Cardiac septum (tissue), 1 donor: ENCODE measurements at places on chromosomes 16 and 17. TPM values are rescaled to one million over a fixed set of nuclear protein-coding genes. Genes with fewer than 3 reads are reported as not detected.

DNA sequence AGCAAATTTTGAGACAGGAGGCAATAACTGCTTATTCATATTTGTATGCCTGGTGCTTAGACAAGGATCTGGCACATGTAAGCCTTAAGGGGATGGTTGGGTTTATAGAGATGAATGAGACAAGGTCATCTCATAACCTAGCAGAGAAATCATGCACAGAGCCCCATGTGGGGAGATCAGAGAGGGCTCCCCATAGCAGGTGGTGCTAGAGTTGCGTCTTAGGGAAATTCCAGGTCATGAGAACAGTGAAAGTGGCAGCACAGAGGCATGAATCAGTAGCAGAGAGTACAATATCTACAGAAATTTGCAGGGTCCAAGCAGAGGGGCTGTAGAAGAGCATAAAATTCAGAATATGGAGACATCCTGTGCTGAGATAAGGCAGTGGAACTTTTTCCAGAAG is 57.3 kb downstream of the SLC6A2 start:
- no peak for DNase-seq

- peak; percentile 85 for DNase-seq
Measured at GRCh38 chr17:50272711-50273653, 1.3 kb upstream of the TMEM92 start.

MYADML2 gene
- total RNA-seq, result 4.4 TPM

DNA sequence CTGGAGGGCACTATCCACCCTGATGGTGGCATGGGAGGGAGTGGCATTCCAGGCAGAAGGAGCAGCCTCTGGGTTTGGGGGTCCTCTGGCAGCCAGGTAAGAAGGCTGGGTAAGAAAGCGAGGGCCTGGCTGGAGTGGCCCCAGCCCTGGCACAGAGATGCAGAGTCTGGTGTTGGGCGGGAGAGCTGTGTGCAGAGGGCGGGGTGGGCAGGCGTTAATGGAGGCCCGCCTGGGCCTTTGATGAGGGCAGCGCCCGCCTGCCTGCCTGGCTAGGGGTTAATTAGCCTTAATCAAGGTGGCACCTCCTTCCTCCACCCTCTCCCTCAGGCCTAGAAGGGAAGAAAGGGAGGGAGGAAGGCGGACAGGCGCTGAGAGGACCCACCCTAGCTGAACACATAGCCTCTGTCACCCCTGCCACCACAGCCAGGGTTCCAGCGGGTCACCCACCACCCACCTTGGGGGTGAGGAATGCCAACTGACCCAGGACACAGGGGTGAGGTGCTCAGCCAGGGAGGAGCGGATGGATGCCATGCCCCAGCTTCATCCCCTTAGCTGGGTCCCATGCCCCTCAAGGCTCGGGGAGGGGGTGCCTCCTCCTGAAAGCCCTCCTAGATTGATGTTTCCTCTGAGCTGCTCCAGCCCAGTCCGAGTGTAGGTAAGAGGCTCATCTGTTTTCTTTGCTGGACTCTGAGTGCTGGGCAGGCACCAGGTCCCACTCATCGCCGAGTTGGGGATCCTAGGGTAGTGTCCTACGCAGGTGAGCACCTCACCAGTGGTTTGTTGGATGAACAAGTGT is 13.4 kb upstream of the FAM83G start:
- no peak for DNase-seq

SLC52A1 gene
- not detected for total RNA-seq

DDX52 gene
- total RNA-seq, result 12.4 TPM

CSH2 gene
- total RNA-seq, result not detected
